RKO (cell line): ENCODE measurements at places on chromosomes 2 and 18.
A peak's percentile ranks its signal among the peaks of the same experiment; 100 is the strongest.

DNA sequence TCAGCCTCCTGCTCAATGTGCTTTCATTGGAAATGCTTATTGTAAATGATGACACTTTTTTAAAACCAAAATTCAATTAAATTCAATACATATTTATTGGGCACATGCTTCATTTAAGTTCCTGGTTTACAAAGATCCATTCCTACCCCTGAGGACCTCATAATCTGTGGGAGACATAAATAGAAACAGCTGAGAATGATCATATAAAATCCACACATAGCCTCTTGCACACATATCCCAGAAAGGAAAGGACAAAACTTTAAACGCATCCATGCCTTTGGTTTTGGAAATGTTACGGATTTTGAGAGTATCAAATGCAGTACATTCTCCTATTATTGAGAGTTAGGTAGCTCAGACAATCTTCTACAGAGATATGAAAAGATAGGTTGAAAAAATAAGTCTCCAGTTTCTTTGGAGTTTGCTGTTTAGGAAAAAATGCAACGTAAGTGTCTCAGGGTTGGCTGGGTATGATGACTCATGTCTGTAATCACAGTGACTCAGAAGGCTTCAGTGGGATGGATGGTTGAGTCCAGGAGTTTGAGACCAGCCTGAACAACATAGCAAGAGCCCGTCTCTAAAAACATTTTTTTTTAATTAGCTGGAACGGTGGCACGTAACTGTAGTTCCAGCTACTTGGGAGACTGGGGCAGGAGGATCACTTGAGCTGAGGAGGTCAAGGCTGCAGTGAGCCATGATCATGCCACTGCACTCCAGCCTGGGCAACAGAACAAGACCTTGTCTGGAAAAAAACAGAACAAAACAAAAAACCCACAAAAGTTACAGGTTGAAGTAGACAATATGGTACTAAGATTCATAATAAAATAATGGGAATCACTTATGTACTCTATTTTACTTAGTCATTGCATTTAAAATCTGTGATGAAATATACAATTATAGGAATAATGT is 3.9 kb upstream of the PRELID3A start:
- peak; percentile 88 for DNase-seq

GRCh38 chr2:218024336-218024735 is 21.5 kb upstream of the TNS1 start:
- DNase-seq, result no peak

GRCh38 chr2:236919209-236919608 is 166.5 kb upstream of the COPS8 start:
- DNase-seq, result peak; percentile 43

- DNase-seq, result no peak
Measured at GRCh38 chr2:236082061-236082460, 86.1 kb downstream of the GBX2 start.

- DNase-seq, result peak; percentile 43
Measured at GRCh38 chr2:165141601-165142354, 62.1 kb downstream of the SCN3A start.

- no peak for DNase-seq
Measured at GRCh38 chr2:217429981-217430500, 570.2 kb upstream of the TNP1 start.

DNA sequence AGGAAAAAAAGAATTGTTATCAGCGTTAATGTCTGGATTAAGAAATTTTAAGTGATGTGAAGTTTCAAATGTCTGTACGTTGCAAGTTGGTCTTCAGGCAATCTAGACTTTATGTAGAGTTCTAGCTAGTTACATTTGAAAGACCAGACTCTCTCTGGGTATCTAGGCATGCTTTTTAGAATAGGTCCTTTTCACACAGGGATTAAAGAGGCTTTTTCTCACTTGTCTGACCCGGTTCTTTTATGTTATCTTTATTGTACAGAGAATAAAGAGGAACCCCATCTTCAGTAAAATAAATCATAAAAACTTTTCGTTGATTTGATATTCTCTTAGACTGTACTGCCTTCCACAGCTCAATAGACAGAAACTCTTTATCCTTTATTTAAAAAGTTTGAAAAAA is 8.5 kb upstream of the EML6 start:
- no peak for DNase-seq

- DNase-seq, result no peak
Measured at GRCh38 chr2:11850082-11850481, 103.7 kb downstream of the LPIN1 start.

DNA sequence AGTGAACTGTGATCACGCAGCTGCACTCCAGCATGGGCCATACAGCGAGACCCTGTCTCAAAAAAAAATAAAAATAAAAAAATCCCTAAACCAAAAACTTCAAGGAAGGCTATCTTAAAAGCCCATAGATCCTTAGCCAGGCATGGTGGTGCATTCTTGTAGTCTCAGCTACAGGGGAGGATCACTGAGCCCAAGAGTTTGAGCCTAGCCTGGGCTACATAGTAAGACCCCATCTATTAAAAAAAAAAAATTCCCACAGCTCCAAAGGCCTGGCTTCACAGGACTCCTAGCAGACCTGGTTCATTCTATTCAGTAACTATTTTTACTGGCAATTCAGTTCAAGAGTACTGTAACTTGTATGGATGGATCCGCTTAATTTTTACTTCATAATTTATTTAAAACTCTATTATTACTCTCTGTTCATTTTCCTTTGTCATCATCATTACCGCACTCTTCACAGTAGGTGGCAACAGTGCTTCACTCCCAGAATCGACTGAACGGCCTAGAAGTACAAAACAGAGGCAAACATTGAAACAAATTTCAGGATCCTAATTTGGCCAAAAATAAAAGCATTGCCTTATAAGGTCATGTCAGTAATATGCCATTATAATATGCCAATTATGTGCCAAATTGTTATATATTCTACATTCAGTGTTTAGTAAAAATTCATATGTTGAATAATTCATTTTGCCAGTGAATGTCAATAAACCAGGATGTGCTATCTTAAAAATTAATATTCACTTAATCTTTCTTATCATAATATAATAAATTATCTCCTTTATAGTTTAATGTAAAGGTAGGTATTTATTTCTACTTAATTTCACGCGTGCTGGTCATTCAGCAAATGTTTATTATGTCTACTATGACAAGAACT is 14.3 kb upstream of the STAM2 start:
- peak; percentile 83 for DNase-seq

GRCh38 chr18:58645398-58645797 is 16.5 kb upstream of the ALPK2 start:
- no peak for DNase-seq

- no peak for DNase-seq
Measured at GRCh38 chr2:79082987-79083386, 4.8 kb downstream of the REG1B start.

GRCh38 chr2:225041851-225042799 is at the start of gene DOCK10:
DOCK10 (minus strand) TSS chr2:225042468; CDS start chr2:225042374, 94 bp downstream.
- no peak for DNase-seq

DNA sequence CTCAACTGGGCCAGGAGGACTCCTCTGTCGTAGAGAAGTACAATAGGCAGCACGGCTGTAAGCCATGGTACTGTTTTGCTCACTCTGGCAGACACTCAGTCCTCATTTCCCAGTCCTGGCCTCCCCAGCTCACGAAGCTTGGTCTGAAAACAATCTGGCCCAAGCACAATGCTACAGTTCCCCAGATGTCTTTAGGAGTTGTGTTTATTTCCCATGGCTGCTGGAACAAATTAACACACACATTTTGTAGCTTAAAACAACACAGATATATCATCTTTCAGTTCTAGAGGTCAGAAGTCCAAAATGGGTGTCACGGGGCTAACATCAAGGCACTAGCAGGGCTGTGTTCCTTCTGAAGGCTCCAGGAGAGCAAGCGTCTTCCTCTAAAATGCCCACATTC is 13.0 kb downstream of the FABP1 start:
- no peak for DNase-seq

DNA sequence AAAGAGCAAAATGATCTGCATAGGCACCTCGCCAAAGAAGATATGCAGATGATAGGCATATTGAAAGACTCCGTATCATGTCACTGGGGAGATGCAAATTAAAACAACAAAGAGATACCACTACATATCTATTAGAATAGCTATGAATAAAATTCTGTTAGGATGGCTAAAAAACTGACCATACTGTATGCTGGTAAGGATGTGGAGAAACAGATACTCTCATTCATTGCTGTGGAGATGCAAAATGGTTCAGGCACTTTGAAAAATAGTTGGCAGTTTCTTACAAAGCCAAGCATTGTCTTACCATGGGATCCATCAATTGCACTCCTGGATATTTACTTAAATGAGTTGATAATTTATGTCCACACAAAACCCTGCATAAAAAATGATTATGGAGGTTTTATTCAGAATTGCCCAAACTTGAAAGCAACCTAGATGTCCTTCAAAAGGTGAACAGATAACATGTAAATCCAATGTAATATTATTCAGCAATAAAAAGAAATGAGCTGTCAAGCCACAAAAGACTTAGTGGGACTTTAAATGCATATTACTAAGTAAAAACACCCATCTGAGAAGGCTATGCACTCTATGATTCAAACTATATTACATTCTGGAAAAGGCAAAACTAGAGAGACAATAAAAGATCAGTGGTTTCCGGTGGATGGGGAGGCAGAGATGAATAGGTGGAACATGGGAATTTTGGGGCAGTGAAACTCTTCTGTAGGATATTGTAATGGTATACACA is 31.2 kb downstream of the ZNF385B start:
- DNase-seq, result no peak

- DNase-seq, result no peak
Measured at GRCh38 chr2:232138441-232138840, 176.9 kb downstream of the DIS3L2 start.

GRCh38 chr2:219459460-219460311 is 25.0 kb downstream of the SPEG start:
- DNase-seq, result peak; percentile 63

DNA sequence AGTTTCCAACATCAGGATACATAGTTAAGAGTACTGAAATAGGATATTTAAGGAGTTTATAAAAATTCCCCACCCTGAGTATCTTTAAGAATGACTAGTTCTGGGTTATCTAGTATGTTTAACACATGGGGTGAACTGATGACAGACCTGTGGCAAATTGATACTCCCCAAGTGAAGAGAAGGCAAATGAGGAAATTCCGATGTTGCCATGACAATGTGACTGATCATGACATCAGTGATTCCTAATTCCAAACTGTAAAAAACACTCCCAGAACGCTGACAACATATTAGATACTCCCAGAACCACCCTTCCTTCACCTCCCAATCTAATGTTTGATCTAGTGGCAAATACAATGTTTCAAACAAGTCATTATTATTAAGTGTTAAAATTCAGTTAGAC is 77.6 kb downstream of the RBMS1 start:
- no peak for DNase-seq

DNA sequence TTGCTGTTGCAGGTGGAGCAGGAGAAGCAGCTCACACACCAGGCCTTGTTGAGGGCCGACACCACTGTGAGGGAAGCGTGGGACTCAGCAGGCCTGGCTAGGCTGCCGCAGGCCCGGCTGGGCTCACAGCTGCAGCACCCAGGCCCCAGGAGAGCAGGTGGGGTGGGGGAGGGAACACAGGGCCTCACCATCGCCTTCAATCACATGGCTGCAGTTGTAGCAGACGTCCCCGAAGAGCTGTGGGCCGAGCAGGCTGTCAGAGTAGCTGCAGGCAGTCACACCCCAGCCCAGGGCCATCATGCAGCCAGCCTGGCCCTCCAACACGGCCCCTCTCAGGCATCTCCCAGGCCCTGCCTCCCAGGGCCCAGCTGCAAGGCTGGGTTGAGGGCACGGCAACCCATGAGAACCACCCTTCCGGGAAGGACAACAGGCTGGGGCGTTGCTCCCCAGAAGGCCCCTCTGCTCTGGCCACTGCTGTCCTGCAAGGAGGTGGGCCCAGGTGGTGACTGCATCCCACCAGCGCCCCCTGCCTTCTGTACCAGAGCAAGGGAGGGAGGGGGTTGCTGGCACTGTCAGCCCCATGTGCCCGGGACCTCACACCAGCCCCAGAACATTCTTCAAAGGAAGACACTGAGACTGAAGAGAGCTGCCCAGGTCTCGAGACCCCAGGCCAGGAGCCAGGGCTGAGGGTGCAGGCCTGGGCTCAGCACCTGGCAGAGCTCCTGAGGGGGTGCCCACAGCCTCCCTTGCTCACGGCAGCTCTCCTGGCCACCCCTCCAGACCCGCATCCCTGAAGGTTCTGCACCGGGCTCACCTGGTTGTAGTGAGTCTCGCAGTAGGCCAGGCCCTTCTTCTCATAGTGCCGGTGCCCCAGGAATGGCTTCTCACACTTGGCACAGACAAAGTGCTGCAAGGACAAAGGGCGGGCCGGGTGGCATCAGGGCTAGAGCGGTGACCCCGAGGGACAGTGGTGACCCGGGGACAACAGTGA is 5.6 kb upstream of the GPR17 start:
- DNase-seq, result no peak

GRCh38 chr2:119338826-119339561 is 27.6 kb downstream of the C2orf76 start:
- DNase-seq, result no peak

- no peak for DNase-seq
Measured at GRCh38 chr18:56003009-56003719, 415.2 kb upstream of the TCF4 start.

- DNase-seq, result no peak
Measured at GRCh38 chr2:63538390-63538789, 49.9 kb downstream of the WDPCP start.

DNA sequence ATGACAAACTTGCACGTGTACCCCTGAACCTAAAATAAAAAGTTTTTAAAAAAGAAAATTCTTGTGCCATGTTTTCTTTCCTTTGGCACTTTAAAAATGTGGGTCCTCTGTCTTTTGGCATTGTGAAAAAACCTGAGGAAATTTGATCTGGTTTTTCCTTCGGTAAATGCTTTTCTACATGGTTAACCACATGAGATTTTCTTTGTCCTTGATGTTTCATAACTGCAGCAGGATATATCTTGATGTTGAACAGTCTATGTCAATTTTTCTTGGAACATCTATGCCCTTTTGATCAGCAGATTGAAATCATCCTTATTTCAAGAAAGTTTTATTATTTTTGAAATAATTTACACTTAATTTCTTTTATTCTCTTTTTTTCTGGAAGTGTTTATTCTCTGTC is 109.1 kb downstream of the TMEM17 start:
- DNase-seq, result no peak

DNA sequence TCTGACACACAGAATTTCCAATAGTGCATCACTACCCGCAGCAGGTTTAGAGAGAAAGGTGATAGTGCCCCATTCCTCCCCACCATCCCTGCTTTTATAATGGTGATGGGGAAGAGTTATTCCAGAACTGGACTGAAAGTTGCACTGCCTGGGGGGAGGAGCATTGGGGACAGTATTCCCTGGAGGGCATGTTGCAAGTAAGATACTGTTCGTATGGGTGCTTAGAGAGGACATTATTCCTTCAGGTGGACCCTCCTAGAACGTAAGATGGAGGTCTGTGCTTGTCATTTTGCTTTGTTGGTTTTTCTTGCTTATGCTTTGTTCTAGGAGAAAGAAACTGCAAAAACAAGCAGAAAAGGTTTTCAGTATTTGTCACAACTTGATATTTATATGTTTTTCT is 23.7 kb downstream of the MRPS9 start:
- DNase-seq, result no peak

DNA sequence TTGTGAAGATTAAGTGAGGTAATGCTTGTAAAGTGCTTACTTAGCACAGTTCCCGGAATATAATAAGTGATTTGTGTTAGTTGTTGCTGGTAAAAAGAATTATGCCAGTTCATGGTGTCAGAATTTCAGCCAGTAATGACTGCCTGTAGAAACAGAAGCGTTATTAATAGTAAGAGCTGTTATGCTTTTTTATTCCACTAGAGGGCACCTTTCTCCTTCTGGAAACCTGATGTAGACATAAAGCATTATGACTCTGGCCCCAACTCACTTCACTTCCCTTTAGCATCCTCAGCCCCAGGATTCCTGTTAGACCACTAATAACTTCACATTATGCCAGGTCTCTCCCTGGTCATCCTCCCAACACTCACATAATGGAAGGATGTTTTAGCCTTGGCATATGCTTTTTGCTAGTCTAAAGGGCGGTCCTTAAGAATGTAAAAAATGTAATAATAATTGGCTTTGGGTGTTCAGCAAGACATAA is 34.9 kb downstream of the C18orf54 start:
- peak; percentile 83 for DNase-seq
